ENCODE measurements at places on chromosomes 6 and 20.

DNA sequence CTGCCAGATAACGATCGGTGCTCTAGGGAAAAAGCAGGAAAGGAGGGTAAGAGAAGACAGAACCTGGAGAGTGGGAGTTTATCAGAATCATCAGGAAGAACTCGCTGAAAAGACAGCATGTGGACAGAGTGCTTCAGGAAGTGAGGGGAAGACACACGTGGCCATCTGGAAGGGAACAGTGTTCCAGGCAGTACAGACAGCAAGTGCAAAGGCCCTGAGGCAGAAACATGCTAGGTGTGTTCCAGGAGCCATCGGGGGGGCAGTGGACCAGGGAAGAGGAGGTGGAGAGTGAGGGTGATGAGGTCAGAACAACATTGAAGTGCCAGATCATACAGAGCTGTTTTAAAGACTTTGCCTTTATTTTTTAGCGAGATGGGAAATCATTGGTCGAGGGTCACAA, 354.3 kb upstream of the CNR1 start:
- DNase-seq: no peak

DNA sequence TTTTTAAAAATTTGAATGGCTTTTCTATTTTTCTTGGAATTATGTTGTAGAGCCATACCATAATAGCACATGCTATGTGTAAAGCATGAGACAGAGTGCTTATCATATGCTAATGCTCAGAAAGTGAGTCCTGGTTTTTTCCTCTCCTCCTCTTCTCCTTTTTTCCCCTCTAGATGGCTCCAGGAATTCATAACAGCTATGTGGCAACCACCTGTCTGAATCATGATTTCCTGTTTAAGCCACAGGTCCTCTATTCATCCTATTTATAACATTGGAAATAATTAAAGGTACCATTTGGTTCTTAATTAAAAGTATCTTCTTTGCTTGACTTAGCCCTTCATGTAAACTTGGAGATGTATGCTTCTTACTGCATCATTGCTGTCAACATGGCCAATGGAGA, 260.0 kb upstream of the MAP3K7 start:
- DNase-seq: no peak

- no peak for DNase-seq
Measured at GRCh38 chr6:106939848-106940247, 34.7 kb downstream of the CD24 start.

DNA sequence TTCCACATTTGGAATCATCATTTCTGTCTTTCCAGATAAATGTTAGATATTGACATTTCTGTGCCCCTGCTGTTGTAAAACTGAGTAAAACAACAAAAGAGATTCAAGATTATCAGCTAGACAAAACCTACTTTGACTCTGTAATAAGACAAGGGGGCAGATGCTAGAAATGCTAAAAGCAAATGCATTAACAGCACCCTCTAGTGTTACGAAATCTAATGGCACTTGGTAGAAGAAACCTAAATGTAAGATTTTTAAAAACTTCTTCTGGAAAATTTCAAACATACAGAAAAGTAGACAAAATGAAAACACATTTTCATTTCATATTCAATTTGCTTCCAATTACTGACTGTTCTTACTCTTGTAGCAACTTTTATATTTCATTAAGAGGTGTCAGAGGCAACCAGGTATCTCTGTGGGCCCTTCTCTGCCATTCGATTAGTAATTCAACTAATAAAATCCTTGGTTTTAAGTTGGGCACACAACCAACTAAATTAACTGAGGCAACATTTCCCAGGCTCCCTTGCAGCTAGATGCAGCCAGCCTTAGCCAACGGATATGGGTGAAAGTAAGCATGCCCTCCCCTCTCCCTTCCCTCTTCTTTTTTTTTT, 45.0 kb downstream of the SLC23A2 start:
- DNase-seq: no peak

GRCh38 chr20:63415647-63416391, 54.7 kb upstream of the CHRNA4 start:
- DNase-seq: no peak

- DNase-seq: no peak
Measured at GRCh38 chr6:14732226-14732843, 513.5 kb upstream of the JARID2 start.

DNA sequence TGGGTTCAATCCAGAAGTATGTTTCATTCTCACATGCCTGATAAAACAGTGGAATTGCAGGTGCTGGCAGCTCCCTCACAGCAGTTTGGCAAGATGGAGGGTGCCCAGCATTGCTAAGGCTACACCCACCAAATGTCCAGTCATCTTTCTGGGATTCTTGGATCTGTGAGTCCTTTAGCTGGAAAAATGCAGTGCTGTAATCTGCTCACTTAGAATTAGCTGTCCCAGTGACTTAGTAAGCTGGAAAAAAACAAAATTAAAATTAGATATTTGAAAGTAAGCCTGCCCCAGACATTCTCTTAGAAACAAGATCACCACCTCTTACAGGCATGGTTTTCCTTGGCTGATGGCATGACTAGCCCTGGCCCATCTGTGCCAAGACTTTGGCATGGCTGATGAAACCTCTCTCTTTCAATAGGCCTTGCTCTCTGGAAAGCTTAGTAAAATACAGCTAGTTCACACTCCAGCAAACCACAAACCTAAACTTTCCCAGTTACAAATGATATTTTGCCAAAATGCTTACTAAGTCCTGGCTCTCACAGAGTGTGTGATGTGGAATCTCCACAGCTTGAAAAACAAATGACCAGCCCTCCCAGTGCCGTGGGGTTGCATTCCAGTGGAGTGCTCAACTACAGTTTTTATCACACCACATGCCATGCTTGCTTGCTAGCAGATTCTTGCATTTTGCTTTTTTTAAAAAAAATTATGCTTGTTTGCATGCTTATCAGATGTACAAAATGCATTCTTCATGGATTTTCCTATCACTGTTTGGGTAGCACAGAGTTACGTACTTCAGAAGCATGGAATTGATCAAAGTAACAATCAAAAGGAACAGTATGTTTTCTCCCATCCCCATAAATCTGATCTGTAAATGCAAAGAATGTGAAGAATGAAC, 261.5 kb downstream of the EYA4 start:
- DNase-seq: no peak

- DNase-seq: no peak
Measured at GRCh38 chr6:42279144-42279781, 61.6 kb upstream of the MRPS10 start.

- no peak for DNase-seq
Measured at GRCh38 chr6:110325197-110325596, 33.0 kb downstream of the METTL24 start.

GRCh38 chr6:157898169-157898568, 75.1 kb downstream of the SNX9 start:
- DNase-seq: no peak

- no peak for DNase-seq
Measured at GRCh38 chr6:21135484-21136013, 458.0 kb upstream of the SOX4 start.

DNA sequence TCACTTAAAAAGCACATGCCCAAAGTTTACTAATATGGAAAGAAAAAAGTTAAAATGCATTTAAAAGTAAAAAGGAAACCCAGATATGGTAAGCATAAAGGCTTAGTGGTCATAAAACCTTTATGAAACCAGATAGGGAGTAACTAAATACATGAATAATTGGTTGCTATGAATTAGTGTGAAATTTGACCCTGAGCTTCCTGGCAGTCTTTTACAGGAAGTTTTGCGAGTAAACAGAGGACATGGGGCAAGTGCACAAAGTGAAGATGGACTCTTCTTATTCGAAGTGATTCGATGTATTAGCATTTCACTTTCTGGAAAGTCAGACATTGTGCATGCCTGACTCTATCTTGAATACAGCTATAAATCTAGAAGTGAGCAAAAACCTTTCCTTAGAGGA, 90.9 kb upstream of the MLIP start:
- DNase-seq: no peak

GRCh38 chr6:44661221-44662008, 273.9 kb downstream of the CDC5L start:
- DNase-seq: peak; percentile 56

DNA sequence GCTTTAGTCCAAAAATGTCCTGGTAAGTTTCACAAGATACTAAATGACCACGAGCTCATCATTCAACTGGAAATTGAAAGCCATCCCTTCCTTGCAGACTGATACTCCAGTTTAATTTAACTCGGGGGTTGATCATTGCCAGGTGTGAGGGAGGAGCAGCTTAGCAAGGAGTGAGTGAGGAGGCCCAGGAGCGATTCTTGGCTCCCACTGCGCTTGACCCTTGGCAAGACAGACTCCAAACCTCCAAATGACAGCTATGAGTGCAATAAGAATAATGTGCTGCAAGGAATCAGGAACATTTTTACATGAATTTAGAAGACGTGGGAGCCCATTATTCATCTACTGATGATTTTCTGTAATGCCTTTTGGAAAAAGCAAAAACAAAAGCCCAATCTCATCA, 64.9 kb downstream of the LAMA4 start:
- DNase-seq: no peak

- DNase-seq: no peak
Measured at GRCh38 chr20:35600176-35600992, 15.2 kb upstream of the SPAG4 start.

GRCh38 chr20:35264755-35265154, 13.2 kb downstream of the MMP24OS start:
- no peak for DNase-seq

DNA sequence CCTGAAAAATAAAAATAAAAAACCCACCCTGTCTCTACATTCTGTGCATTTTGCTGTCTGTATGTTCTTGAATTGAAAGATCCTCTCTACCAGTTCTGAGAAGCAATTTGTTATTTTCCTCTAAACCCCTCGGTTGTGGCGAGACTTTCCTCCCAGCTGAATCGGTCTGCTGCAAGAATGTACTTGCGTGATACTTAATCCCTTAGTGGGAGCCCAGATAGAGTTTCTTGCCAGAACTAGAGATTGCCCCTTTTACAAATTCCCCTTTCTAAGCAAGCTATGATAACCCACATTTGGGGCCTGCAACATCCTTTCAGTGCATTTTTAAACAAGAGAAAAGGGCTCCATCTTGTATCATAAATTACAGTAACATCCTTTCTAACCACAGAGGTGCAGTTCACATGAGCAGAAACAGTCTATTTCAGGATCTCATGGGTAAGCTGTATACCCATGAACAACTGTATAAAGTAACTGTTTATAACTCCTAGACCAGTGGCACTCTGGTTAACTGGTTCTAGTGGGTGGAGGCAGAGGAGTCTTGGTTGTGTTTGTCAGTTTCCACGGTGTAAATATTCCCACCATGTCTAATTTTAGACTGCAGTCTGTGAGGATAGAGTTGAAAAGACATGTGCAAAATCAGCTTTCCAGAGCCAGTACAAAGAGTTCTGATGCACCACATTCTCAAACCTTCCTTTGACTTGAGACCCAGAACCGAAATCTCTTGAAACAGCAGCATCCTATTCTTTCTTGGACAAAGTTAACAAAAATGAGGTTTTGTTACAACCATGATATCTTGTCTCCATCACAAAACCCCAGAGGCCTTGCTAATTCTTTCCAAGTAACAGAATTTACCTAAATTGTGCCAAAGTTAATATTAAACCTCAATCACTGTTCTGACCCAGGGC, 113.1 kb upstream of the ZNF217 start:
- DNase-seq: no peak

DNA sequence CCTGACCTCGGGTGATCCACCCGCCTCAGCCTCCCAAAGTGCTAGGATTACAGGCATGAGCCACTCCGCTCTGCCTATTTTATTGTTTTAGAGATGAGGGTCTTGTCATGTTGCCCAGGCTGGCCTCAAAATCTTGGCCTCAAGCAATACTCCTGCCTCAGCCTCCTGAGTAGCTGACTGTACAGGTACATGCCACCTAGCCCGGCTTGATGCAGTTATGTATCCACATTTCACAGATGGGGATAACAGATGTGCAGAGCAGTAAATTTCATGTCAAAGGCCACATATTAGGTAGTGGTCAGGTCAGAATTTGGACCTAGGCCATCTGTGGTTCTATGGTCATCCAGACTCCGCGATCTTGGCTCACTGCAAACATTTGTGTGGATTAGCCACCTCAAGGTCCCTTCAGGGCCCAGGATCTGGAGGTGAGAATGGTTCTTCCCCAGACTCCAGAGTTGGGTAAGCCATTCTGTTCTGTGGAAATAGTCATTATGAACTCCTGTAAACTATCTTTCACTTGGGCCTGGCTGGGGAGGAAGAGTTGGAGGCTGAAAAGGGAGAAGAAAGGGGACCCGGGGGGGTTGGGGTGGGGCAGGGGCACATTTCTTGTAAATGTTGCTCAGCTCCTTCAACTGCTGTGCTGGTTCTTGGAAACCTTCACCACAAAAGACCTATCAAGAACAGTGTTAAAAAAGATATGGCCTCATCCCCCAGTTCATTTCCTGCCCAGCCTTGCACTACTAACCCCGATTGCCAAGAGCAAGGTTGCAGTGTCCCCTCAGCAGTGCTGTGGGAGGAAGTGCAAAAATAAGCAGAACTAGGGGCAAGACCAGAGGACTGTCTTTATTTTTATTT, 13.0 kb downstream of the PIM1 start:
- DNase-seq: no peak

DNA sequence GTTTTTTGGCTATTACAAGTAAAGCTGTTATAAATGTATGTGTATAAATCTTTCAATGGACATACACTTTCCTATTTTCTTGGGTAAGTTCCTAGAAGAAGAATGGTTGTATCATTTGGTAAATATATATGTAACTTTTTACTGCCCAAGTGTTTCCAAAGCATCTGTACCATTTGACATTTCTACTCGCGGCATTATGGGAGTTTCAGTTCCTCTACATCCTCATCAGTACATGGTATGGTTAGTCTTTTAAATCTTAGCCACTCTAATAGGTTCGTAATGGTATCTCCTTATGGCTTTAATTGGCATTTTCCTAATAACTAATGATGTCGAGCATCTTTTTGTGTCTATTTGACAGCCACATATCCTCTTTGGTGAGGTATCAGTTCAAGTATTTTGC, 12.9 kb downstream of the SNPH start:
- no peak for DNase-seq

GRCh38 chr6:110656492-110656891, 158.8 kb downstream of the CDK19 start:
- no peak for DNase-seq

- no peak for DNase-seq
Measured at GRCh38 chr20:33609504-33609903, 52.6 kb upstream of the C20orf144 start.

GRCh38 chr20:10733122-10733521, 59.3 kb upstream of the JAG1 start:
- peak; percentile 66 for DNase-seq

DNA sequence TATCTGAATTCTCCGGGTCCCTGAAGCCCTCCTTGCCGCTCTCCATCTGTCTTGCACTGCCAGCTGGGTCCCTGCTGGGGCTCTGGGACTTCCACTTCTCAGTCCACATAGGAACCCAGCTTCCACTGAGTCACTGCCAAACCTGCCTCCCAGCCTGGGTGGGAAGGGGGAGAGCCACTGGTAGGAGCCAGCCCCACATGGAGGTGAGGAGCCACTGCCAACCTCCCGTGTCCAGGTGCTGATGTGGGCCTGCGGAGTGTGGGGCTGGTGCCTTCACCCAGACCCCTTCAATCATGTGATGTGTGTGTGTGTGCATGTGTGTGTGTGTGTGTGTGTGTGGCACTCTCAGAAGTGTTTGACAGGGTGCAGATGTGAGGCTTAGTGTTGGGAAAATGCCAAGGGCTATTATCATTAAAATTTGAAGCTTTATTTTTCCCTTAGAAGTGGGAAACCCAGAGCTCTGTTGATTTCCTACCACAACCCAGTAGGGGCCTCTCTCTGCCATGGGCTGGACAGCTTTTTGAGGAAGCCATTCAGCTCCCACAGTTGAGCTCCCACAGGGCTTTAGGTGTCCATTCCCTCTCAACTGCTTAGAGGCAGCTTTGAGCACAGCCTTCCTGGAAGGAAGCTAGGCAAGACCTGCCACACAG, 9.3 kb upstream of the SGK2 start:
- no peak for DNase-seq

GRCh38 chr20:31593221-31594001, 11.7 kb upstream of the ID1 start:
- DNase-seq: peak; percentile 99
